ENCODE measurements at places on chromosomes 4 and X. TPM values are rescaled to one million over a fixed set of nuclear protein-coding genes. Genes with fewer than 3 reads are reported as not detected.

The TBC1D9 gene
- total RNA-seq: 10.0 TPM

The TAF7L gene
- total RNA-seq: not detected

The SRPK3 gene
- 2.1 TPM for total RNA-seq

The PIN4 gene
- total RNA-seq: 6.9 TPM

The GAGE12J gene
- not detected for total RNA-seq

The CORIN gene
- 0.33 TPM for total RNA-seq

The BEND4 gene
- total RNA-seq: 0.36 TPM

All from sigmoid colon (tissue), 7 donors.